Activated CD8-positive, alpha-beta memory T cell treated with anti-CD3 and anti-CD28 coated beads, Interleukin-2, amount 10 ng/mL, durations not matched to agents 7 days and 5 days (primary cell): ENCODE measurements at places on chromosomes 11 and 22. TPM values are rescaled to one million over a fixed set of nuclear protein-coding genes. Genes with fewer than 3 reads are reported as not detected.

DNA sequence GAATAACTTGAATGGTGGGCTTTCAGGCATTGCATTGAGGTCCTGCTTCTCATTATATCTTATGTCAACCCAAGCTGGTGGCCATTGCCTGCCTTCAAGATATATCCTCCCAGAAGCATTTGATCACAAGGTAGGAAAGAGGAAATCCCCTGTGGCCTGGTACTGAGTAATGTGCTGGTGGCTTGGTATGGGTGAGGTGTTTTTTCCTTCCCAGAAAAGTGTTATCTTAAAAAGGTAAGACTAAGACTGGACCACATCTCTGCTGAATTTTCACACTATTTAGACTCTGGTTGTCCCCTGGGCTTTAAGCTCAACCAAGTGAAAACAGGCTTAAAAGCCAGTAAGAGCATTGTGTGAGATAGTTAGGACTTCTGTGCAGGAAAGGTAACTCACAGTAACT, 3.7 kb downstream of the INSC start:
- H3K27ac ChIP-seq = peak overlapping the region; percentile 8
- peak; percentile 62 for DNase-seq
- H3K4me1 ChIP-seq = peaks cover 43% of the 10 kb centered on the region

DNA sequence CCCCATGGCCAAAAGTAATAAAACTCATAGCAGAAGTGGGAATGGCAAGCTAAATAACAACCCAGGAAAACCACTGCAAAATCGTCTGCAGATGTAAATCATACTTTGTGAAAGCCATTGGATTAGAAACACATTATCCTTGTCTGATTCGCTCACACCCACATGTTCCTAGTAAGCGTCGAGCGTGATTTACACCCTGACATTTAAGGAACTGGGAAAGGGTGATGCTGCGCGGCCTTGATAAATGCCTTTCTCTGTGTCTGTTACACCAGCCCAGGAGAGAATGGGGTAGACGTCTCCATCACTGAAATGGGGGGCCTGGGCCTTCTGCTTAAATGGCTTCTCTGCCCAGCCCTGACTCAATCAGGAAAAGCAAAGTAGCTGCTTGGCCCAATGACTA, 162.7 kb downstream of the NTM start:
- no peak for DNase-seq
- H3K27me3 ChIP-seq = no peaks in the 10 kb centered on the region
- H3K27ac ChIP-seq = no peak overlapping the region
- no peaks in the 10 kb centered on the region for H3K36me3 ChIP-seq

GRCh38 chr11:66973956-66974580, 1.0 kb upstream of the C11orf86 start:
- no peaks in the 10 kb centered on the region for H3K27me3 ChIP-seq
- no peak for DNase-seq
- no peak overlapping the region for H3K27ac ChIP-seq
- H3K4me1 ChIP-seq = peaks cover 10% of the 10 kb centered on the region

Gene MS4A3
- total RNA-seq = not detected

Gene USH1C
- total RNA-seq = not detected

Gene INSC
- total RNA-seq = 0.61 TPM

Gene ZNRF3
- total RNA-seq = 0.26 TPM
